Memory B cell (primary cell): ENCODE measurements at places on chromosomes 11 and 22.

GRCh38 chr22:28883917-28884746, 760 bp downstream of the ZNRF3 start:
- peak; percentile 27 for DNase-seq

GRCh38 chr11:75013051-75013450, 24.3 kb downstream of the NEU3 start:
- no peak for DNase-seq

DNA sequence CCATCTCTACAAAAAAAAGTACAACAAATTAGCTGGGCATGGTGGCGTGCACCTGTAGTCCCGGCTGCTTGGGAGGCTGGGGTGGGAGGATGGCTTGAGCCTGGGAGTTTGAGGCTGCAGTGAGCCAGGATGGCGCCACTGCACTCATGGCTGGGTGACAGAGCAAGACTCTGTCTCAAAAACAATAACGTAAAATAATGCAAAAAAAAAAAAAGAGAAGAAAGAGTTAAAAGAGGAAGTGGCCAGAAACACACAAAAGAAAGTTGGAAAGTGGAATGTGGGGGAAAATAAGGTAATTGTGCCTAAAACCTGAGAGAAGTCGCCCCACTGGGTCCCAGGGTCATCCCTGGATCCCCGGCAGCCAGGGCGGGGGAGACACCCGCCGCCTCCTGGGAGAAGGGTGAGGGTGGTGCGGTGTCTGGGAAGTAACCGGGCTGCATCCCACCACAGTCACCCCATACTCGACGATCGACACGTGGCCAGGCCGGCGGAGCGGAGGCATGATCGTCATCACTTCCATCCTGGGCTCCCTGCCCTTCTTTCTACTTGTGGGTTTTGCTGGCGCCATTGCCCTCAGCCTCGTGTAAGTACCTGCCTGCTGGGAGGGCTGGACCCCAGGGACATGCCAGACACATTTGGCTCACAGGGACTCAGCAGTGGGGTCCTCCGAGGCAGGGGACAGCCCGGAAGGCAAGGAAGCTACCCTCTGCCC, 8.1 kb downstream of the UPK3A start:
- DNase-seq, result no peak

GRCh38 chr22:24326266-24326665, 55.6 kb downstream of the SPECC1L start:
- no peak for DNase-seq

GRCh38 chr11:103920449-103920848, 116.0 kb upstream of the DDI1 start:
- no peak for DNase-seq

- no peak for DNase-seq
Measured at GRCh38 chr22:48644108-48644507, 1183.6 kb downstream of the BRD1 start.

GRCh38 chr11:112498701-112499100, 238.0 kb upstream of the PLET1 start:
- DNase-seq, result no peak

GRCh38 chr11:2831781-2832532, 53.6 kb downstream of the CDKN1C start:
- DNase-seq, result no peak

GRCh38 chr22:25452116-25452700, 112.3 kb upstream of the GRK3 start:
- DNase-seq, result no peak

GRCh38 chr11:41306431-41306830, 153.0 kb downstream of the LRRC4C start:
- DNase-seq, result no peak

DNA sequence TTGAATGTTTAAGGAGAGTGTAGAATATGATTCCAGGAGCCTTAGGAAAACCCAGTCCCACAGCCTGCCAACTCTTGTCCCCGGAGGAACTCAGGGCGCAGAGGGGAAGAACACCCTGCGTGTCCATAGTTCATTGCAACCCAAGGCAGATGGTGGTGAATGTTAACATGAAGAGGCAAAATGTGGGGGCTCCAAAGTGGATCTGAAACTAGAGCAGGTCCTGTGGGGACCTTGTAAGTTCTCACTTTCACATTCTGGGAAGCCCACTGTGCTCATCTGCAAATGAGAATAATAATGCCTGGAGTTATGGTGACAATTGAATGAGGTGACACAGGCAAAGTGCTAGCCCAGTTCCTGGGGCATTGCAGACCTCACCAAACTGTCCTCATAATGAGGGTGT, 201.1 kb downstream of the DBX1 start:
- no peak for DNase-seq

DNA sequence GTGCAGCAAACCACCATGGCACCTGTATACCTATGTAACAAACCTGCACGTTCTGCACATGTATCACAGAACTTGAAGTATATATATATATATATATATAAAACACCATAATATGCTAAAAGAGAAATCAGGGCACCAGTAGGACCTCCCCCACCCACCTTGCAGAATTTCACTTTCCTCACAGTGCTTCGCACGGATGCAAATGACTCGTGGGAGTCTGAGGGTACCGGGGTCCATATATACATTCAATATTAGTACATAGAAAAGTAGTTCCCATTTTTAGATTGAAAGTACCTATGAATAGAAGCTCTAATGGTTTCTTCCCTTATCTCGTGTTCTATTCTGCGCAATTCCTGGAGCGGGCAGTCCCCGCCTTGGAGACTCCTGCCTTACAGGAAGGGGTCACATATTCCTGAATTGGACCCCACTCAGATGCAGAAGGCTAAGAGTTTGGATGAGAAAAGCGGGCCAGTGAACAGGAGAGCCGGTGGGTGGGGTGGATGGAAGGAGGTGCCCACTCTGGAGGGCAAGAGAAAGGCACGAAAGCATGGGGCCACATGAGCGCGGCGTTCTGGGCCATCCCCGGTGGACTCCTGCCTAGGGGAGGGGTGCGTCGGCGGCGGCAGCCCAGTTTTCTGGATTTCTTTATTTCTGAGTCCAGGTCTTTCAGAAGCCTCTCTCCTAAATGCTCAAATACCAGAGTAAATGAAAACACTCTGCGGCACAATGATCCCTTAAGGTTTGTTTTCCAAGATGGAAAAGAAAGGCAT, 136.3 kb downstream of the ETS1 start:
- DNase-seq, result no peak

DNA sequence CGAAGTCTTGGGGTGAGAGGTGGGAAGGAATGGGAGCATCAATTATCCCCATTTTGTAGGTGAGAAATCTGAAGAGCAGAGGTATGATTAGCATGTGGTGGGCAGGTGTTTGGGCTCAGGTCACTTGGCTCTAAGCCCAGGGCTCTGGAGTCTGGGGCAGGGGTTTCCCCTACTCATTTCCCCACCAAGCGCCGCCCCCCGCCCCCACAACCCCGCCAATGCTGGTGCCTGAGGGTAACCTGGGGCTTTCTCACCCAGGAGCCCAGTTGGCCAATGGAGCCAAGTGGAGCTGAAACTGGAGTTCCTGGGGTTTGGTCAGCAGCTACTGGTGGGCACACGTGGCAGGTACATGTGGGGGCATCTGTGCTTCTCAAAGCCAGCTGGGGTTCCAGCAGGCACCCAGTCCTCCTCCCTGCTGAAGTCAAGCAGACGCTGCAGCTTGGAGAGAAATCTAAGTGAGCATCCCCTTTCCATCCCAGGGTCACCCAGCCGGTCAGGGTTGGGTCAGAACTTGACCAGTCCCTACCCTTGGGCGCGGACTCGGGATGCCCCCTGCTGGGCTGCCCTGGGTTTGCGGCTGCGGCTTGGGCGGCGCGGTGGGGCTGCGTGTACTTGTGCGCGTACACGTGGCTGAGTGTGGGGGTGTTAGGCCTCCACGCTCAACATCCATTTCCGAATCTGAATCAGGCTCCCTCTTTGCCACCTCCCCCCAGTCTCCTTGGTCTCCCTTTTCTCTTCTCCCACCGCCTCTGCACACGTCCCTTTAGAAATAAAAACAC, 1.7 kb upstream of the CHRM1 start:
- no peak for DNase-seq

- no peak for DNase-seq
Measured at GRCh38 chr11:75462117-75462653, 29.2 kb upstream of the KLHL35 start.

DNA sequence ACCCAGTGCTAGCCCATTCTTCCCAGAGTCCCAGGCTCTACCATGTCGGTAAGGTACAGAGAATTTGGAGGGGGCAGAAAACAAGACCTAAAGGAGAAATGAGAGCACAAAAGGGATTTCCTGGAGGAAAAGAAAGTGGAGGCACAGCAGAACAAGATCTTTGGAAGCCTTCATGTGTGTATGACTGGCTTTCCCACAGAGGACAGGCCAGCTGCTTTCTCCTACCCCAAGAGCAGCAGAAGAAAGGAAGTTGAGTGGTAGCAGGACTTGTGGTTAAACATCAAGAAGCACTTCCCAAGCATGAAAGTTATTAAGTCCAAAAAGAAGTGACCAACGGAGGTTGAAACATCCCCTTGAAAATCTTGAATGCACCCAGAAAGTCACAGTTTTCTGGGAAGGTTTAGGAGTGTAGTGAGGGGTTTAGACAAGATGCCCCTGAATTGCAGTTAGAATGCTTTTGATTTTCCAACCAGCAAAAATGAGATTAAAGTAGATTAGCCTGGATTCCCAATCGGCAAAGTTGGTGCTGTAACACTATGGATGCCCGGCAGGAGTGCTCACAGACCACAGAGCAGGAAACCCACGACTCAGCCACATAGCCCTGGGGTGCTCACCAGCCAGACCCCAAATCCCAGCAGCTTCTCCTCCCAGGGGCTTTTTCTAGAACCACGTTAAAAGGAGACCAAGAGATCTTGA, 608 bp downstream of the TMPRSS13 start:
- DNase-seq, result no peak

GRCh38 chr22:46788441-46789172, 26.2 kb downstream of the TBC1D22A start:
- DNase-seq, result no peak

DNA sequence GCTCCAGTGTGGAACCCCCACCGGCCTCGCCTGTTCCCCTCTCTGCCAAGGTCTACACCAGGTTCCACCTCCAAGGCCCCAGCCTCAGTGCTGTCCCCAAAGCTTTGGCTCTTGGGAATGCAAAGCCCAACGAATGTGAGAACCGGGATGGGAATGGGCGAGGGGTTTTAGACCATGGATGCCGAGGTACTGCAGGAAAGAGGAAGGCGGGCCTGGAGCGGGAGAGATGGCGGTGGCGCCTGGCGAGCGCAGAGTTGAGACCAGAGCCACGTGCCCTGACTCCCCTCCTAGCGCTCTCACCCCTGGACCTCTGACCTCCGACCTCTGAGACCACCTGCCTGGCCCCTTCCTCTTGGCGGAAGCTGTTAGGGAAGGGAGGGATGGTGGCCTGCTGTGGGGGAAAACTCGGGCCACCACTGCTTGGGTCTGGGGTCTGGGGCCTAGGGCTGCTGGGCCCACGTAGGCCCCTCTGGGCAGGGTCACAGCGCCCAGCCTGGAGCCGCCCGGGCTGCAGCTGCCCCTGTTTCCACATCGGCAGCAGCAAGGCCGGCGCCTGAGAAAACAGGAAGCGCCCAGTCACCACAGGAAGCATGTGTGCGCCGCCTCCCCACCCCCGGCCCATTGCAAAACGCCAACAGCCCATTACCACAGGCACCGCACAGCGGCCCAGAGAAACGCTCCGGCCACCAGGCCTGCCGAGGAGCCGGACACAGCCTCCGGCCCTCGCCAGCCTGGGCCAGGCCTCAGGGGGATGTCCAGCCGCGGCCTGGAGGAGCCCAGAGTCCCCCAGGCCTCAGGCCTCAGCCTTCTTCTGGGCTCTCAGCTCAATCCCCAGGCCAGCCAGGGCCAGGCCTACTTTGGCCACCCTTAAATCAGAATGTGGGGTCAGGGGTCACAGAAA, 13.8 kb upstream of the SLC39A13 start:
- DNase-seq, result no peak

GRCh38 chr11:111512296-111513239, at the start of gene BTG4:
BTG4 (minus strand) TSS chr11:111512386; CDS start chr11:111498776, 13,610 bp downstream.
- DNase-seq, result no peak

GRCh38 chr11:77967753-77968152, 26.7 kb downstream of the INTS4 start:
- DNase-seq, result no peak

DNA sequence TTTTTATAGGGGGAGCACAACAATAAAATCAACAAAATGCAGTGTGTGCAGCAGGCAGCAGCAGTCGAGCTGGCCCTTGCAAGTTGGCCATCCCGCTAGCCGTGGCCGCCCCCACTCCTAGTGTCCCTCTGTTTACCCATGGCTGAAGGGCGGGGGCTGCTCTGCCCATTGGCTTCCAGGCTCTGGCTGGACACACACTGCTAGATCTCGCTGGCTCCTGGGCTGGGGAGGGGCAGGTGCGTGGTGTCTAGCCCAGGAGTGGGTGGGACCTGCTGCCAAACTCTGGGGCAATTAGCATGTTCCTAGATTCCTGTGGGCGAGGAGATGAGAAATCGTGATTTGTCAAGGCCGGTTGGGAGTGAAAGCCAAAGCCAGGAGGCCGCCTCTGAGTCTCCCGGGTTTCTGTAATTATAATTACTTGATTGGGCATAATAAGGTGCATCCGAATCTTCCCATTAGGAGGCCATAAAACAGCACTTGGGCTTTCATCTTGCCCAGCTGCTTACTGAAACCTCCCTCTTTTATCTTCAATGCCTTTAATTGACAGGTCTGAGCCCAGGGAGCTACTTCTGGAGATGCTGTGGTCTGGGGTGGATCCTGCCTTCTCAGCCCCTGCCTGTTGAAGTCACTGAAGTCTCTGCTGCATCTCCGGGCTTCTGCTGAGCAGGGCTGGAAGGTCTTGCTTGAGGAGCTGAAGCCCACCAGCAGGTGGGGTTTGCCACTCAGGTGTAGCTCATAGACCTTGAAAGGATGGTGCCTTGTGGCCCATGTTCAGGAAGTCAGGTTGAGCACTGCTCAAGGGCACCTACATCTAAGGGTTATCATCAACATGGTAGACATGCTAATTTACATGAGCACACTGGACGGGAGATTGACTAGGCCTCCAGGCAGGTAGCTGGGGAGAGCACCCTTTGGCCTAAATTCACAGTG, 44.5 kb upstream of the DKK3 start:
- DNase-seq, result no peak

- DNase-seq, result no peak
Measured at GRCh38 chr11:77163271-77163670, 35.2 kb downstream of the MYO7A start.

DNA sequence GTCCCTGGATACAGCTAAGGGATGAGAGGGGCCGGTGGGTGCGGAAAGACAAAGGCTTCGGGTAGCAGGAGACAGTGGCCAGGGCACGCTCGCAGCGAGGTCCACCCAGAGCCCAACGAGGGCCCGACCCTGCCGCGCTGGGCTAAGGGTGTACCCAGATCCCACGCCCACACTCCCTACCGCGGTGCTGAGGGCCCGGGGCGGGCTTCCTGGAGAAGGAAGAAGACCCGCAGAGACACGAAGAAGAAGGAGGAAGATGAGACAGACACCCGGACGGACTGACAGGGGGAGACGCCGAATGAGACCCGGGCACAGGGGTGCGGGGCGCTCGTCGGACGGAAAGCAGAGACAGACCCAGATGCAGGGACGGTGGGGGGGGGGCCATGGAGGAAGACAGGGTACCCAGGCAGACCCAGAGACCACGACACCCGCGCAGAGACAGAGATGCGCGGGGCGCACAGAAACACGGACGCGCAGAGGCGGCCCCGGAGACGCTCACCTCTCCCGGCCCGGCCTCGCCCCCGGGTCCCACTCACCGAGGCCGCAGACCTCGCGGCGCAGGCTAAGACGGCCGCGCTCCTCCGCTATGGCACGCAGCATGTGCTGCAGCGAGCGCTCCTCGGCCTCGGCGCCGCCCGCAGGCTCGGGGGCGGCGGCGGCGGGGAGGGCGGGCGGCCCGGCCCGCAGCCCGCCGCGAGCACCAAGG, 437 bp downstream of the KIAA0930 start:
- DNase-seq, result no peak

GRCh38 chr11:65215441-65216076, 33.8 kb downstream of the CAPN1 start:
- no peak for DNase-seq

- no peak for DNase-seq
Measured at GRCh38 chr11:22617868-22618267, 7.8 kb downstream of the FANCF start.
